ENCODE measurements at places on chromosomes 3 and 15.

- DNase-seq, result no peak
Observed at GRCh38 chr3:134790065-134790464, 5.0 kb upstream of the EPHB1 start.

DNA sequence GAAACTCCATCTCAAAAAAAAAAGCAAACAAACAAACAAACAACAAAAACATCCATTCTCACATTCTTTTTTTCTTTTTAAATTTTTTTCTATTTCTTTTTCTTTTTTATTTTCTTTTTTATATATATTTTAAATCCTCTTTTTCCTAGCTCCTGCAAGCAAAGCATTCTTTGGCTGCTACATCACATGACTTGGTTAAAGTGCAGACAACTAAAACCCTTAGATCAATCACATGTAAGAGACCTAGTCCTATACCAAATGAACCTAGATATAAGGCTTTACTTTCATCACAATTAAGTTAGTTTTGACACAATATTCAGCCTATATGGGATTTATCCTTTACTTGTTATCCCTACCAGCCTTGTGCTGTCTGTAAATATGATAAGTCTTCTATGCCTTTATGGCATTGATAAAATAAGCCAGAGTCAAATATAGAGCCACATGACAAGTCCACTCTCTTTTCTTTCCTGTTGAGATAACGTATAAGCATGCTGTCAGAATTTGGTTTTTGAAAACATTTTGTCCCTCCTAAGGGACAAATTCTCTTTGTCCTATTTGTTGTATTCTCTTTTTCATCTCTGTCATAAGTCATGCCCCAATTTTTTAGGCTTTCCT lies 11.3 kb downstream of the UBR1 start:
- DNase-seq, result no peak

DNA sequence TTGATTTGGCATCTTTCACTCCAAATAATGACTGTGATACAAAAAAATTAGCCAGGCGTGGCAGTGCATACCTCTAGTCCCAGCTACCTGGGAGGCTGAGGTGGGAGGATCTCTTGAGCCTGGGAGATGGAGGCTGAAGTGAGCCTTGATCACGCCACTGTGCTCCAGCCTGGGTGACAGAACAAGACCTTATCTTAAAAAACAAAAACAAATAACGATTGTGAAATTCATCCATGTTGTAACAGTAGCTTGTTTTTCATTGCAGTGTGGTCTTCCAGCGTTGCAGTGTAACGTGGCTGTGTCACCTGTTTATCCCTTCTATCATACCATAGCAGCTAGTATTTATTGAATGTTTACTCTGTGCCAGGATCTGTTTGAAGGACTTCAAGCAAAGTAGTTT lies 120.9 kb downstream of the ITPR1 start:
- no peak for DNase-seq

- no peak for DNase-seq
Observed at GRCh38 chr15:43919540-43920253, 92.9 kb downstream of the WDR76 start.

DNA sequence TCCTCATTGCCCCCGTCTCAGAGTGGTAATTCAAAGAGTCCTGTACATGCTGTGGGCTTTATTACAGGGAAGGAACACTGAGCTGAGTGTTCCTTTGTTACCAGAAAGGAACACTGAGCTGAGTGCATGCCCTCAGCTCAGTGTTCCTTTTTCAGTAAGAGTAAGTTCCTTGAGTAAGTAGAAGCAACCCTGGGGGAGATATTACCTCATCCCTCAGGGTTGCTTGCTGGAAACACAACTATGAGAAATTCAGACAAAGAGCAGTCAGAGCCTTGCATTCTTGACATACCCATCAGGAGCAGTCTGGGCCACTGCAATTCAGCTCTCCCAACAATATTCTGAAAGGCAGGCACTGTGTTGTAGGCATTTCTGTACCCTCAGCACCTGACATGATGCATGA lies 17.0 kb downstream of the CHRM5 start:
- peak; percentile 67 for DNase-seq

DNA sequence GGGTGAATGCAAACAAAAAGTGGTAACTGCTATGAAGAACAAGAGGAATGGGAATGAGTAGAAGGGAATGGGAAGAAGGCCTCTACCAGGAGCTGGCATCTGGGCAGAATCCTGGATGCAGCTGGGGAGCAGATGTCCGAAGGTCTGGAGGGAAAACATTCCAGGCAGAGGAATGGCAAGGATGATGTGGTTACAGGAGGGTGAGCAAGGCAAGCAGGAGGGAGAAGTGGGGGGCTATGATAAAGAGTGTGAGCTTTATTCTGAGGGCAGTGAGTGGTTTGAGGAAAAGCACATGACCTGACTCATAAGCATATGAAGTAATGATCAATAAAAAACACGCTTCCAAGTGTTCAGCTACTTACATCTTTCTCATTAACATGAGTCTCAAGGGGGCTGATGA lies 17.1 kb downstream of the SKIC8 start:
- DNase-seq, result no peak

DNA sequence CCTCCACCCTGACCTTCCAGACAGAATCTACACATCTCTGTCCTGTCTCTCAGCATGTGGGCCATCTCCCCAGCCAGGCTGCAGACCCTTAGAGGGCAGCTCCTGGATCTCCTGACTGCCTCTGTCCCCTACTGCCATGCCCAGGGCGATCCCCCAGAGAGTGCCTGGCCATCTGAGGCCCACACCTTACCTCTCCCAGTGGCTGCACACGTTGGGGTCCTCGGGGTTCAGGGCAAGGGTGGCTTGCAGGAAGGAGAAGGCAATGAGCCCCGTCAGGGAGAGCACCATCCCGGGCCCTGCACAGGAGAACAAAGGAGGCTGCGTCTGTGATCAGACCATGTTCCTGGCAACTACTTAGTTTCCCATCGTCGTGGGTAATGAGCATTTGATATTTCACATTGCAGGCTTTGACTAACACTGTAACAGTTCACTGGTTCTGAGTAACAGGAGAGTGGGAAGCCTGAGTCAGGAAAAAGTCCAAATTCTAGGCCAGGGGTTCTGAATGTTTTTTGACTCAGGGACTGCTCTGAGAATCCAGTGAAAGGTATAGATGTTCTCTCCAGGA lies 125.4 kb downstream of the MEGF11 start:
- no peak for DNase-seq

GRCh38 chr15:66145726-66146182 lies 107.8 kb downstream of the MEGF11 start:
- no peak for DNase-seq

DNA sequence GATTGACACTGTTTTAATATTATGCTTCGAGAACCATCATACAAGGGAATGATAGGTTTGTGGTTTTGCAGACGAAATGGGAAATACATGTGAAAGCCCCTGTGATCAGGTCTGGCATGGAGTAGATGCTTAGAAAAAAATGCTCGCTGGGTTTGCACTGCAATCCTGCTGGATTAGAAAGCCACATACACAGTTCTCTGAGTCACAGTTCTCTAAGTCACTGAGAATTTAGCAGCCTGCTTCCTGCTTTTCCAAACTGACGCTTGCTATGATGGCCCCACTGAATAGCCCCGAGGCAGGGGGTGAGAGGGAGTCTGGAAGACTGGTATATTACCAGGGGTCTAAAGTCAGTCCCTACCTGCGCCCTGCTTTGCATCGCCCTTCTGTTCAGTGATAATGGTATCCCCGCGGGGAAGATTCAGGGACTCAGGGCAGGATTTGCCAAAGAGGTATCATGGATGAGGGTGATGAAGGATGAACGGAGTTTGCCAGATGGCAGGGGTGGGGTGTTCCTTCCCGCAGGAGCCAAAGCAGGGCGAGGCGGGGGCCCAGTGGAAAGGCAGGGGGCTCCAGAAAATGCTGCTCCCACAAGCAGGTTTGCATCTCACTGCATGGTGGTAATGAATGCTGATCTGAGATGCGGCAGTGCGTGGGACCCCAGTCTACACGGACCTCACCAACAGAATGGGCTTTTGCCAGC lies 82.3 kb downstream of the IQSEC1 start:
- peak; percentile 54 for DNase-seq

DNA sequence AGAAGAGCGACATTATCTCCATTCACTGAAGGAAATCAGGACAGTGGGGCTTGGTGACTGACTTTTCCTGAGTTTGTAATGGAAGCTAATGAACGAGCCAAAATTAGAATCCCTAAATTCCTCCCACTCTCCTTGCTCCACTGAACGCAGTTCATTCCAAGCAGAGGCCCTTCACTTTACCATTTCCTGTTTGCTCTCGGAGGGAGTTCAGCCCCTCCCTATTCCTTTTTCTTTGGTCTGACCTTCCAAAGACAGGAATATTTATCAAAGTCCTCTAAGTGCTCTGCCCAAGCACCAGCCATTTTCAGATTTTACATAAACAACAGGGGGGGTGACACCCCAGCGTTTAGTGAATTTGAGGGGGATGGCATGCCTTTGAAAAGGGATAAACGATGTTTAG lies 24.0 kb upstream of the PTPRG start:
- DNase-seq, result no peak

DNA sequence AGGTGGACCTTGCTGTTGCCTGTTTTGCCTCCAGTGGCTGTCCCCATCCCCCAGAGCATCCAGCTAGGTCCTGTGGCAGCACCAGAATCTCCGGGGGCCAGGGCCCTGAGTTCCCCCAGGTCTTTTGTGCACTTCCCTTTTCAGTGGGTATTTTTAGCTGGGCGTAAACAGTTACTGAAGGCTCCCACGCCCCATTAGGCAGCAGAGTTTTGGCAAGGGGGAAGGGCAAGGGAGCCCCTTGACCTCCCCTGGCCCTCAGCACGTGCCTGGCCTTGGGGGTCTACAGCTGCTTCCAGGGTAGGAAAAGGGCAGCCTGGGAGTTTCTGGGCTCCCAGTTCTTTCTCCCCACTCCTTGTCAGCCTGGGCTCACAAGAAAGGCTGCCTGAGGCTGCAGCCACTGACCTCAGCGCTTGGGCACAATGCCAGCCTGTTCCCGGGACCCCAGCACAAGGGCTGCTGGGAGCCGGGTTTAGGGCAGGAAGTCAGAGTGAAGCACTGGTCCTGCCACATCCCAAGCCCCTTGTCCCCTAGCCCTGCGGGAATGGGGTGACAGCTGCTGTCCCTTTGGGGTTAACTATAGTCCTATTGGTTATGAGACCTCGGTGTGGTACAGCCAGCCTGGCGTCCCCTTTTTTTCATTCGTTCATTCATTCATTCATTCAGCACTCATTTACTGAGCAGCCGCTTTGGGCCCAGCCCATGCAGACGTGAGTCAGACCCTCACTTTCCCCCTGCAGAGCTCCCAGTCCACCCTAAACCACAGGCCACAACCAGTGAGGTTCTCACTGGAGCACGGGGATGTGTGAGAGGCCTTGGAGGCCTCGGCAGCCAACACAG lies 8.4 kb downstream of the CSK start:
- DNase-seq, result no peak

- DNase-seq, result no peak
Observed at GRCh38 chr15:49410641-49411040, 12.4 kb upstream of the FGF7 start.

DNA sequence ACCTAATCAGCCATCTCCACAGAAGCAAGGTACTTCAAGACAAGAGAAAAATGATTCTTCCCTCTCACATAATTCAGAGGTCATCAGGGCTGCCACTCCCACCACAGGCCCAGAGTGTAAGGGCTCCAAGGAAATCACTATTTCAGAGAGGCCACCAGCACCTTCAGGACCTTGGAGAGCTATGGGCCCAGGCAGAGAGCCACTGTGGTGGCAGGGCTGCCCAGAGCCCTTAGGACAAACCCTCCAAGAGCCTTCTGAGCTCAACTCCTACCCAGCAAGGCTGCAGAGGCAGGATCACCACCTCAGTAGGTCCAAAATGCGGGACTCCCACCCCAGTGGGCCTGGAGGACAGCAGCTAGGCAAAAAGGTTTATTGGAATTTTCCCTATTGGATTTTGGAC lies 17.9 kb upstream of the FAN1 start:
- no peak for DNase-seq

GRCh38 chr15:36818260-36818659 lies 238.8 kb downstream of the CDIN1 start:
- DNase-seq, result no peak

- peak; percentile 85 for DNase-seq
Observed at GRCh38 chr15:64247906-64248541, 85.2 kb upstream of the PPIB start.

DNA sequence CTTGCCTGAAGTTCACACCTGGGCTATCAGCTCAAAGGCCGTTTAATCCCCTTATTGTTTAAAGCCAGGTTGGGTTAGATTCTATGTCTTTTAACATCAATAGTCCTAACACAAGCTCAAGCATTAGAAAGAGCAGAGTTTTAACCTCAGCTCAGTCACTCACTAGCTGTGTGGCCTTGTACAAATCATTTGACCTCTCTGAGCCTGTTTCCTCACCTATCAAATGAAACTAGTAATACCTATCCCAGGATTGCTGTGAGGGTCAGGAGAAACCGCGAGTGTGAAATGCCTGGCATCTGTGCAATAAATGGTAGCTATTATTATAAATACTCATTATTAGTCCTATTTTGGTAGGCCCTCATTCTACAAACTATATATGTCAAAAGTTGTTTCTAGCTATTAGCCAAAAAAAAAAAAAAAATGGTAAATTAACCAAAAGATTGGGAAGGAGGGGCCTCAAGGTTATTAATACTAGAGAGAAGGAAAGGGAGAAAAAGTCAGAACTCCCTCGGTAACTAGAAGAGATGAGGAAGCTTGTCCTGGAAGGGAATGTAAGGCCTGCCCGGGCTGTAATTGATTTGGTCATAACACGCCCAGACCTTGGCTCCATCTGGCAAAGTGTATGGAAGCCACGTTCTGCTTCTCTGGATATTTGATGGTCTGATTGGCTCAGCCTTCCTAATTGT lies 510.5 kb upstream of the PROK2 start:
- no peak for DNase-seq

DNA sequence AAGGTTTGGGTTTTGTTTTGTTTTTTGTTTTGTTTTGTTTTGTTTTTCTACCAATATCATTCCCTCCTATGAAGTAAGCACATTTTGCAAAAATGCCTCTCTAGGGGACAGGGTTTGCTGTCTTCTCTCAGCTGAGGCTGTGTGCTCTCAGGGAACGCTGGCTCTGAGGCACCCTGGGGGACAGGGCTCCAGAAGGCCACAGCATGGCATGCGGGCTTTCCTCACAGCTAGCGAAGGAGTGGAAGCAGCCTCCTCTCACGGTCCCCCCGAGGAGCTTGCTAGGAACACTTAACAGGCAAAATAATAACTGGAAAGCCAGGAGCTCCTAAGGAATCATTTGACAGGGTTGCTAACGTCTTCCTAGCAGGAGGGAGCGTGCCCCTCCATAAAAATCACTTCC lies 227.7 kb upstream of the ST8SIA2 start:
- no peak for DNase-seq

All from BJ (cell line).